ENCODE measurements at places on chromosomes 6 and 20.

DNA sequence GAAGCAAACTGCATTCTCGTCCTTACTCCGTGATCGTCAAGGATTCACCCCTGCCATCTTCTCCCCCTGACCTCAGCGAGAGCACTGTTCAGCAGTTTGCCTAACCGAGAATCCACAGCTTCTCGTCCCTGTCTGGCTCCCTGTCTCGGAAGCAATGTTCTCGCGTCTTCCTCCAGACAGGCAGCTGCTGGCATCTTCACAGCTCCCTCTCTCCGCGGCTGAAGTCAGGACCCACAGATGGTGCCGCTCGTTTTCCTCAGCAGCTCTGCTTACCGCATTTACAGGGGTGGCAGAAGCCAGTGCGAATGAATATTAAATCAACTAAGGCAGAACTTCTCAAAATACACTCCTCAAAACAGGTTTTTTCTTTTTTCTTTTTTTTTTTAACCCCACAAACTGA lies 18.9 kb upstream of the SLC22A2 start:
- DNase-seq = no peak

DNA sequence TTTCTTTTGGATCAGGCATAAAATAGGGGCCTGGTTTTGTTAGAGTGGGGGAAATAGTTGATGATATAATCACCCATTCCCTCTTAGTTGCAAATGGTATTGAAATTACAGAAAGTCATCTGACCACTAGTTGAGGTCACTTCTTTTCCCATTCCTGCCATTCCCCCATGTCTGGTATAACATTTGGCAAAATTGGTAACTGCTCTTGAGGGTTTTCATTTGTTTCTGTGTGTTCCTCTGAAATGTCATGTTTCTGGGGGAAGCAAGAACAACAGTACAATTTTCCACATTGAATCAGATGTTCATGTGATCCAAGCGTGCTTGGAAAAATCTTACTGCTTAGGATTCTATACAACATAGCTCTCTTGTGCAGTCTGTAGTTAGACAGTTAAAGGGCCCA lies 7.3 kb downstream of the AIG1 start:
- DNase-seq = no peak

- DNase-seq = no peak
These were observed 623 bp downstream of the MYBL2 start for GRCh38 chr20:43667341-43668132.

GRCh38 chr6:134537146-134537555 lies 219.2 kb upstream of the SGK1 start:
- DNase-seq = no peak

DNA sequence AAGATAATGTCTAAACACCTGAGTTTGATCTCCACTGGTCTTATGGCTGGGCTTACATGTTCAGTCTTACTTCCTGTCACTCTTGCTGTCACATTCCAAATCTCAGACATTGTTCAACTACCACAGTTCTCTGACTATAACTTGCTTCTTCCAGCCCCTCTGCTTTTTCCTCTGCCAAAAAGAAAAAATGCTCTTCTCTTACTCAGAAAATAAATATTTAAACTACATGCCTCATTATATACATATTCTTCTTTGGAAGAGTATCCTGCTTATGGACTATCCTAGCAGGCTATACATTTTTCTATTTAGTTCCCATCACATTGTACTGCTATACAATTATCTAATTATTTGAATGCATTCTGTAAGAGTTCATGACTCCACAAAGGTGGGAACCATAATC lies 175.4 kb downstream of the TBC1D32 start:
- no peak for DNase-seq

- no peak for DNase-seq
These were observed 101.2 kb upstream of the SIRPG start for GRCh38 chr20:1758765-1759164.

- no peak for DNase-seq
These were observed 106.4 kb upstream of the TAB2 start for GRCh38 chr6:149211046-149211571.

DNA sequence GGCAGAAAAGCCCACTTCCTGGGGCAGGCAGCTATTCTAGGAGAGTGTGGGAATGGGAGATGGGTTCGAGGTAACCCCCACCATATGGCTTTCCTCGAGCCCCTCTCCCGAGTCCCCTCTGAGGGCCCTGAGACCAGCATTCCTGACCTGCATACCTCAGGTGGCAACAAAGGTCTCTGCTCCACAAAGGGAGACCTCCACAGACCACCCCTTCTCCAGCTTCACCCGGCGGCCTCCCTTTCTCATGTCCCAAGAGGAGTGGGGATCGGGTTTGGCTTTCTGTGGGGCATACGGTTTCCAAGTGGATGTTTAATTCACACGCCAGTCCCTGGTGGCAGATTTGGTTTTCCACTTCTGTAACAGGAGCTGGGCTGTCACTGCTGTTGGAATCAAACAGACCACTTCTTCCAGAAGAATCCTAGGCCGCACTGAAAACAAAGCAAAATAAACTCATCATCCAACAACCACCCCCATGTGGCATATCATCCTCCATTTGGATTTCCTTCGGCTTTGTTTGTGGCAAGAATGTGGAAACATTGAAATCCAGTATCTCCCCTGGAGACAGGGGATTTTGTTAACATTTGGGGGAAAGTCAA lies 83.2 kb downstream of the DLL1 start:
- no peak for DNase-seq

- no peak for DNase-seq
These were observed 105.5 kb downstream of the AGPAT4 start for GRCh38 chr6:161168281-161168891.

- DNase-seq = no peak
These were observed 5.5 kb downstream of the KATNA1 start for GRCh38 chr6:149642829-149643580.

DNA sequence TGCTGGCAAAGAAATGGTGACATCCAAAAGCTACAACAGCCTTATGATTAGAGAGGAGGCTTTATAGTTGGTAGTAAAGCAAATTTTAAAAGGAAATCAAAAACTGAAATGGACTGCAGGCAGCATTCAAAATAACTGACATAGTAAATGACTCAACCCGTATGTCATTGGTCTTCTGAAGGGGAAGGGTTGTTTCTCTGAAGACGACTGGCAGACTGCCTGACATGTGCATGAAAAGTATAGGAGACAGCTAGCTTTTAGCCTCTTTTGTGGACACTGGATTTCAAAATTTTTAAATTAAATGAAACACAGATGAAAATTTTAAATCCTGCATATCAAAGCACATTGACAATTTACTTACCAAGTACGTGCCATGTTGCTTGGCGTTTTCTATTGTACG lies 90.7 kb downstream of the TRMT6 start:
- no peak for DNase-seq

- DNase-seq = no peak
These were observed 22.3 kb upstream of the CEP162 start for GRCh38 chr6:84249724-84250123.

DNA sequence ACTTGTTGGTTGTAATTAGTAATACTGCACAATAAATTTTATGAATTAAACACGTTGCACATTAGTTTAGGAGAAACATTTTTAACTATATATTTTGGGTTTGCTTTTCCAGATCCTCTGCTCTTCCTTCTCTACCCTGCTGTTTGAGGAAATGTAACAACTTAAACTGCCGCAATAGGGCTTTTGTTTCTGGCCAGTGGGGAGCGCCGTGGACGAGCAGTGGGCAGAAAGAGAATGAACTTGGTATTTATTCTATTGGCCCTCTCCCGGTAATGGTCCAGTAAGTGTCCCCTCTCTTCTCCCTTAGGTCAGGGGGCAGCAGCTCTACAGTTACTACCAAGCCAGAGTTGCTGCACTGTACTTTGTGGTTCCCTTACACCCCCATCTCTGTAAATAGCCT lies 35.2 kb upstream of the EPHA7 start:
- DNase-seq = no peak

GRCh38 chr6:313087-313486 lies 20.8 kb downstream of the DUSP22 start:
- no peak for DNase-seq

- DNase-seq = no peak
These were observed 91.3 kb downstream of the FILIP1 start for GRCh38 chr6:75402296-75402695.

GRCh38 chr6:439641-440167 lies 48.2 kb downstream of the IRF4 start:
- no peak for DNase-seq
